Heart left ventricle (tissue), 16 donors: ENCODE measurements at places on chromosomes 12 and 14. TPM values are rescaled to one million over a fixed set of nuclear protein-coding genes. Genes with fewer than 3 reads are reported as not detected.

GRCh38 chr12:108768591-108769500 lies 37.5 kb upstream of the CORO1C start:
- peaks cover 12% of the 10 kb centered on the region for H3K4me1 ChIP-seq
- no peak overlapping the region for H3K27ac ChIP-seq
- H3K36me3 ChIP-seq = no peaks in the 10 kb centered on the region

DNA sequence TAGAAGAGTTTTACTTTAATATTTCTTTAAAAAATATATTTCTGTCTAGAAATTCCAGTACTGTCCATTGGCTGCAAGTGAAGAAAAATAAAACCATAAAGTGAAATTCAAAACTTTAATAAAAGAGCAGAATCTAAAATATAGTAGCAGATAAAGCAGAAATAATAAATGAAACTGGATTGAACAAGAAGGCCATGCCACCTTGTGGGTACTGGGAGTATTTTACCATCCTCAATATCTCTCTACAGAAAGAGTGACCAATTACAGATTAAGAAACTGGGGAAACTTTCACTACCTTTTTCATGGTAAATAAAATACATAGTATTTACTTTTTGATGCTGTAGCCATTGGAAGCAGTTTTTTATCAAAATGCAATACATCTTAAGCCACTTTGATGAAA lies 220.5 kb downstream of the BCAT1 start:
- H3K36me3 ChIP-seq = no peaks in the 10 kb centered on the region
- DNase-seq = no peak
- H3K4me1 ChIP-seq = no peaks in the 10 kb centered on the region
- H3K27ac ChIP-seq = no peak overlapping the region

DNA sequence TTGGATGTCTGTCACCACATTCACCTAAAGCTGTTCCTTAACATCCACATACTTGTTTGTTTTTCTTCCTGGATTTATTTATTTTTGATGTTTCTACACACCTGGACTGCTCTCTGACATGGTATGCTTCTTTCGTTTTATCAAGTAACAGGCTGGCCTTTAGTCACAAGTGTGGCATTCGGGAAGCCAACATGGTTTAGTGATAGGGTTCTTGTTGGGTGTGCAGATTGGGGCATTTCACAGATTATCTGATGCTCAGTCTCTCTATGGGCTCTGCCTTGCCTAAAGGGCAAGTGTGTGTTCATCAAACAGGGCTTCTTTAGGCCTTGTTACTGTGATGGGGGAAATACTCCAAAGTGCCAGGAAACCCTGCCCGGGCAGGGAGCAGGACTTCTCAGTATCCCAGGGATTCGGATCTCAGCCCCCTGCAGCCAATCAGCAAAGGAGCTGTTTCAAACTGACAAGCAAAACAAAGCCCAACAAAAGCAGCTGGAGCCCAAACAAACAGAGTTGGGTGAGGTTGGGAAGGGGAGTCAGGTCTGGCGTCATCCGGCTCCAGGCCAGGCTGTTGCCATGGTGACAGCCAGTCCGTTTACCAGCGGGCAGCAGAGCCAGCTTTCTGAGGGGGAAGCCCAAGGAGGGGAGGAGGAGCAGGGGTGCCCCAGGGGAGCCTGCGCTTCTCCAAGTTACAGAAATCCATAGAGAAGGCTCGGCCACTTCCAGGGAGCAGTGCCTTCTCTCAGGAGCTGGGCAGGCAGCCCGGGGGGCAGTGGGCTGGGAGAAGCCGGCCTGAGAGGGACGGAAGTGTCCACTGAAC lies 31.9 kb downstream of the FOS start:
- H3K4me1 ChIP-seq = peaks cover 21% of the 10 kb centered on the region
- no peaks in the 10 kb centered on the region for H3K27me3 ChIP-seq
- H3K4me3 ChIP-seq = peak overlapping the region; percentile 24
- peak overlapping the region; percentile 64 for H3K27ac ChIP-seq
- DNase-seq = peak; percentile 92

- H3K4me3 ChIP-seq = no peak overlapping the region
- H3K4me1 ChIP-seq = peaks cover 52% of the 10 kb centered on the region
- H3K27me3 ChIP-seq = no peaks in the 10 kb centered on the region
- no peak for DNase-seq
- H3K27ac ChIP-seq = no peak overlapping the region
These were observed 1.7 kb upstream of the DGLUCY start for GRCh38 chr14:91112194-91112593.

The KRT2 gene
- total RNA-seq = not detected

DNA sequence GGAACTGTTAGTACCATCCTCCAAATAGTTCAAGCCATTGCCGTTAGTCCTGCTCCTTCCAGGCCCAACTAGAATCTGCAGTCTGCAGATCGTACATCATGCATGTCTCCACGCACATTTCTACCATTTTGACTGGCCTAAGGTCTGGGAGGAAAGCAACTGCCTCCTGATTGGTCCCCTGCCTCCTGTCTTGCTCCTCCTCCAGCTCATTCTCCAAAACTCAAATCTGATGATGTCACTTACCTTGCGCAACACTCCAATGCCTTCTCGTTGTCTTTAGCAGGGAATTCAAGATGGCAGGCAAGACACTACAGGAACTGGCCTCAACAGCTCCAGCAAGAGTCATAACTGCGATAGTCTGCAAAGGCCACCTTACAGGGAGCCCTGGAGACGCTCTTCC lies 9.7 kb upstream of the HCAR1 start:
- no peak overlapping the region for H3K4me3 ChIP-seq
- no peaks in the 10 kb centered on the region for H3K36me3 ChIP-seq
- no peaks in the 10 kb centered on the region for H3K27me3 ChIP-seq
- H3K4me1 ChIP-seq = no peaks in the 10 kb centered on the region

The RNF212B gene
- not detected for total RNA-seq
